ENCODE measurements at places on chromosomes 5 and 9.

- no peak for DNase-seq
Measured at GRCh38 chr5:125210242-125210947, 464.0 kb upstream of the ZNF608 start.

- no peak for DNase-seq
Measured at GRCh38 chr5:126508251-126508961, 85.2 kb downstream of the GRAMD2B start.

GRCh38 chr9:20302197-20302596, 320.1 kb downstream of the MLLT3 start:
- DNase-seq = no peak

DNA sequence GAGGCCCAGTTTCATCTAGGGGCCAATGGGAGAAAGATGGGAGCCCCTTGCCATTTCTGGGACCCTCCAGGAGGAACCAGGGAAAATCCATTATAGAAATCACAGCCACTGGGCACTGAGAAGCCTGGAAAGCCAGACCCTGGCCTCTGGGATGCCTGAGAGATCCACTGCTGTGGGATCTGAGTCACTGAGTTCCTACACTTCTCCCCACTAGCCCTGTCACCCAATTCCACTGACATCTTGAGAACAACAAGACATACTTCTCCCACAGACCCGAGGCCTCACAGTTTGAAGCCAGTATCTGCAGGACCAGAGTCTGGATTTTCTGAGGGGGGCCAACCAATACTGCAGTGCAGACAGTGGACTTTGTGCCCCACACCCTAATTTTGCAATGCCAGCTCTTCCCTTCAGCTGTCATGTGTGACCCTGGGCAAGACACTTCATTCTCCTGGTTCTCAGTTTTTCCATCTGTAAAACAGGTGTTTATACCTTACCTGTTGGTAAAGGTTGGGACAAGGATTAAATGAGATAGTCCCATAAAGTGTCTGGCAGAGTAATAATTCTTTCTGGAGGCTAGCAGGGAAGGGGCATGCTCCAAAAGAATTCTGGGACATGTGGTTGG, 46.5 kb downstream of the CXXC5 start:
- peak; percentile 44 for DNase-seq

GRCh38 chr9:68740561-68740960, 35.5 kb downstream of the PIP5K1B start:
- DNase-seq = no peak

- DNase-seq = no peak
Measured at GRCh38 chr9:16618524-16618923, 251.9 kb downstream of the BNC2 start.

GRCh38 chr5:140251527-140251973, 51.4 kb downstream of the PFDN1 start:
- peak; percentile 92 for DNase-seq

DNA sequence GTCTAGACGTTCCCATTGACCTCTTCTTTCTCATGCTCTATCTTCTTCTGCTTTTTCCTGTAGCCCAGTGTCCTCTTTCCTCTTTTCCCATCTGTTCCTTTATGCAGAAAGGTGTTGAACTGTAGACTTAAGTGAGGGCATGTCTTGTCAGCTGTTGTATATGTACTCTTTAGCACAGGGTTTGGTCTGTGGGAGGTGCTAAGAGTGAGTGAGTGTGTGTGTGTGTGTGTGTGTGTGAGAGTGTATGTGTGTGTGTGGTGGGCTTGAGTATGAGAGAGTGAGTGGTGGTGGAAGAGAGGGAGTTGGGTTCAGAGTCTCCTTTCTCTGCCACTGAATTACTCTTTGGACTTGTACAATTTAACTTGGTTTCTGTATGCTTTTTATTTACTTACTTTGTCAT, 10.3 kb upstream of the ROPN1L start:
- no peak for DNase-seq

GRCh38 chr9:129027224-129027684, 877 bp downstream of the SH3GLB2 start:
- no peak for DNase-seq

- DNase-seq = peak; percentile 68
Measured at GRCh38 chr9:137067860-137068538, 2.4 kb downstream of the SAPCD2 start.

DNA sequence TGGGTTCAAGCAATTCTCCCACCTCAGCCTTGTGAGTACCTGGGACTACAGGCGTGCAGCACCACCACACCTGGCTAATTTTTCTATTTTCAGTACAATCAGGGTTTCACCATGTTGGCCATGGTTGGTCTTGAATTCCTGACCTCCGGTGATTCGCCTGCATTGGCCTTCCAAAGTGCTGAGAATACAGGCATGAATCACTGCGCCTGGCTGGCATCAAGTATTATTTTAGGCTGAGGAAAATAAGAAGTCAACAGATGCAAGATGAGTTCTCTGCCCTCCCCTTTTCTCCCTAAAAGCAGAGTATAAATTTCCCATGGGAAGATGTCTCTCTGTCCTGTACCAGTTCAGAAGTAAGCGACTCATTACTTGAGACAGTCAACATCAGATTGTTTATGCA, 71.5 kb downstream of the ELAVL2 start:
- peak; percentile 13 for DNase-seq

DNA sequence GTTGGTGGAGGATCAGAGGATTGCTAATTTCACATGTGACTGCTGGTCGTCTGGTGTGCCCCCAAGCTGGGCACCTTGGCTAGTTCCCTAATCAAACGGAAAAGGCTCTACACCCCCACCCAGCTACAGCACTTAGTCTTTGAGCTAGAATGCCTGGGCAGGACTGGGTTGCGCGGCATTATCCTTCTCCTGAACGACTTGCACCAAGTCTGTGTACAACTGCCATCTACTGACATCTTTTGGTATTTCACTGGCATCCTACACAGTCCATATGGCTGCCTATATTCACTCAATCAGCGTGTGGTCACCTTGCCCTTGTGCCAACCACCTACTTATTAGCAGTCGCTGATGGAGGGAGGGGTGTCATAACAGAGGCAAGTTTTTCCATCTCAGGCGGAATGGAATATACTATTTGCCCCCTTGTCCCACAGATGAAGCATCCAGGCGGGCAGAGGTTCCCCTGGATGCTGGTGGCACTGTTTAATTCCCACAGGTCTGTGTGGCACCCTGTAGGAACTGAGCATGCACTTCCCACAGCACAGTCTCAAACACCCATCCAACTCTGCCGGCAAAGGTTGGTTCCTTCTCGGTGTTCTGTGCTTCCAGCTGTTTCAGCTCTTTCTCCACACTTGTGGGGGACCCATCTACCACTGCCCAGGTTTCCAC, 150.1 kb downstream of the OSTF1 start:
- peak; percentile 26 for DNase-seq

- DNase-seq = peak; percentile 48
Measured at GRCh38 chr5:68330574-68330973, 115.0 kb downstream of the PIK3R1 start.

GRCh38 chr5:74490814-74491213, 149.7 kb downstream of the ENC1 start:
- no peak for DNase-seq

- peak; percentile 90 for DNase-seq
Measured at GRCh38 chr5:112689155-112689909, 48.4 kb upstream of the APC start.

GRCh38 chr5:22889720-22890119, 36.6 kb upstream of the CDH12 start:
- no peak for DNase-seq

DNA sequence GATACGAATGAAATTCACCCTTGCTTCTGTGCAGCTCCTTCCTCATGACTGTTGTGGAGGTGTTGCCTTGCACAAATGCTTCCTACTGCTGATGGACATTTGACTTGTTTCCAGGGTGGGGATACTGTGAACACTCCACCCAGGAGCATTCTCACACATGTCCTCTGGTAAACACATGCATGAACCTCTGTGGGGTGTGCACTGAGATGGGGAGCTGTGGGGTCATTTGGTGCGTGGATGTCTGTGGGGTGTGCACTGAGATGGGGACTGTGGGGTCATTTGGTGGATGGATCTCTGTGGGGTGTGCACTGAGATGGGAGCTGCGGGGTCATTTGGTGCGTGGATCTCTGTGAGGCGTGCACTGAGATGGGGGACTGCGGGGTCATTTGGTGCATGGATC, 72.9 kb upstream of the IRX4 start:
- DNase-seq = no peak

DNA sequence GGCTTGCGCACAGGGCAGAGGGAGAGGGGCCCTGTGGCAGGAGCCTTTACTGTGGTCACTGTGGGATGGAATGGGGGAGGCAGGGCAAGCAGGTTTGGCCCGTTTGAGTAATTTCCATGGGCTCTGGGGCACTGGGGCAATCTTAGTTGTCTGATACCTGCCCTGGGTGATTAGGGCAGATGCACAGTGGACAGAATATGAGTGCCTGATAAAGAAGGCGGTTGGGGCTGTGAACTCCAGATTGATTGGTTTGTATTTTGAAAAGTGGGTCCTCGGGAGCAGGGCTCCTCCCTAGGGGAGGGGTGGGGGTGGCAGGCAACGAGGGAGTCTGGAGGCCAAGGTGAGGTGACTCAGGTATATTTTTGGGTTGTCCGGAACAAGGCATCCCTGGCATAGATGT, 247.5 kb downstream of the NSG2 start:
- no peak for DNase-seq

DNA sequence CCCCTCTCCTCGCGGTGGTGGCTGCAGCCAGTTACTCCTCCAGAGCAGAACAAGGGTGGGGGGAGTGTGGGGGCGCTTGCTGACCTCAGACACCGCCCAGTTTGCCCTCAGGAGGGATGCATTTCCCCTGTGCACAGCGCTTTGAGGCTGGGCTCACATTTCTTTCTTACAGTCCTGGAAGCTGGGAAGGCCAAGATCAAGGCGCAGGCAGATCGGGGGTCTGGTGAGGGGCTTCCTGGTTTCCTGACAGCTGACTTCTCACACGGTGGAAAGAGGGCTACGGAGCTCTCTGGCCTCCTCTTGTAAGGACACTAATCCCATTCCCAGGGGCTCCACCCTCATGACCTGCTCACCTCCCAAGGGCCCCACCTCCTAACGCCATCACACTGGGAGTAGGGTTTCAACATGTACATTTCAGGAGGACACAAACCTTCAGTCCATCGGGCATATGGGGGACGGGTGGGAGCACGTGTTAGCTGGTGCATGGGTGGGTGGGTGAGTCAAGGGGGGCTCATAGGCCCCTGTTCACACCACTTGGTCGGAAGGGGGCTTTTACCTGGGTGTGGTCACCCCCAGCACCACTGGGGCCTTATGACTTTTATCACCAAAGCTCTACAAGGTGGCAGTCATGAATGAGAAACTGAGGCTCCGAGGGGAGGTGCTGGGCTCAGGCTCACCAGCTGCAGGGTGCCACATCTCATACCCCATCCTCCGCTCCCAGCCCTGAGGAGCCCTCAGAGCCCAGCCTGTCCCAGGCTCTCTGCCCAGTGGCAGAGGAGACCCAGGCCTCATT, 7.7 kb upstream of the SCGB3A1 start:
- no peak for DNase-seq

GRCh38 chr9:95204310-95204709, 113.2 kb downstream of the FANCC start:
- DNase-seq = no peak

DNA sequence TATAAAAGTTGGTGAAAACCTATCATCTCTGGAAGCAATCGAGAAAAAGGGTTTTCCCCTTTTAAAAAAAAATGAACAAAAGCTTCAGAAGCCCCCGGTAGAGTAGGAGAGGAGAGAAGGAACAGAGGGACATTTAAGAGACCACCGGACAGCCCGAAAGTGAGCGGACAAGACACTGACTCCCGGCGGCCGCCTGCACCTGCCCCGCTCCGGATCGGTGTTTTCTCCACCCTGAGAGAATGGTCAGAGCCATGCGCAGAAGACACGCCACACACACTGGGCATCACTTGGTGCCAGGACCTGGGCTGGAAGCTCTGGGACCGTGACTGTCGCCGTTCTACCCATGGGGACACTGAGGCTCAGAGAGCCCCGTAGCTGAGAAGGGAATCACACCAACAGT, 61.6 kb upstream of the SARDH start:
- no peak for DNase-seq

GRCh38 chr9:129939431-129939830, 103.6 kb downstream of the FNBP1 start:
- peak; percentile 80 for DNase-seq

DNA sequence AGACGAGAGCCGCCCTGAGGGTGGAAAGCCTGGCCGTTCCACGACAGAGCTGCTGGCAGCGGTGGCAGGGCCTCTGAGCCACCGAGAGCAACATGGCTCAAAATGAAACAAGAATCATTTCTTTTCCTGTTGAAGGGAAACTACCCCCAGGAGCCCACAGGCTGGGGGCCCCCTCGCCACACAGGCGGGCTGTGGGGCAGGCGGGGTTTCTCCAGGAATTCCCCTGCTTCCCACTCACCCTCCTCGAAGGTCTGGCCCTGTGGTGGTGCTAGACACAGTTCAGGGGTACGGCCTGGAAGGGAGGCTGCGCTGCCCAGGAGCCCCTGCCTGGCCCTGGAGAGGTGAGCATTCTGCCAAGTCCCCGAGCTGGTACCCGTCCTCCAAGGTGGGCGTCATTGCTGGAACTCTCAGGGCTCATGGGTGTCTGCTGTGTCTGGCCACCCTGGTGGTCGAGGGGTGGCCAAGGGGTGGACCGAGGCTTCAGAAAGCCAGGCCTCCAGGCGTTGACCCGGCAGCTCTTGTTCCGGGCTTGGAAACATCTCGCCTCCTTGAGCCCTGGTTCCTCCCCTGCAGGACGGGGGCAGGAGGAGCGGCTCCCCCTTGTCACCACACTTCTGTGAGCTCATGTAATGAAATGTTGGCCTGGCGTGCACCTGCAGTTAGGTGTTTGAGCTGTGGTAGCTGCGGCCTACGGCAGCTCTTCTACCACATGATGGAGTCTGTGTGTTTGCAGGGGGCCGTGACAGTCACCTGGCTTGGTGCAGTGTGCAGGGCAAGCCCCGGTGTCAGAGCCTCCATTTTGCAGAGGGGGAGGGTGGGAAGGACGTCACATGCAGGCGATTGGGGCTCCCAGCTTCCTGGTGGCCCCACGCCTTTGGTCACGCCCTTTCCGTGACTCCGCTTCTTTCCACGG, 65.3 kb downstream of the RXRA start:
- DNase-seq = no peak

DNA sequence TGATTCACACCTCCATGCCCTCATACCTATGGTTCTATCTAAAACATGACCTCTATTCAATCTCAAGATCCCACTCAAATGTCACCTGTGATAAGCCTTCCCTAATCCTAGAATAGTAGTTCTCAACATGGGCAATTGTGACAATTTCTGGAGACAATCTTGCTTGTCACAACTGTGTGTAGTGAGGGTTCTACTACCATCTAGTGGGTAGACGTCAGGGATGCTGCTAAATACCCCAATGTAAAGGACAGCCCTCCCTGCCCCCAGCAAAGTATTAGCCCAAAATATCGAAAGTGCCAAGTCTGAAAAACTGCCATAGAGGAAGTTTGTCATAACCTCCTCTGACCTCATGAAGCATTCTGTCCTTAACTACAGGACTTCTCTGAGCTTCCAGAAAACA, 32.0 kb downstream of the TBCA start:
- no peak for DNase-seq
